Osteoblast (primary cell): ENCODE measurements at places on chromosomes 11 and 22. TPM values are rescaled to one million over a fixed set of nuclear protein-coding genes. Genes with fewer than 3 reads are reported as not detected.

GRCh38 chr22:26273011-26273675 lies 103.9 kb downstream of the SEZ6L start:
- DNase-seq: no peak

Gene EPS8L2
- total RNA-seq: 29.7 and 30.1 TPM in 2 replicates

- no peak for DNase-seq
Measured at GRCh38 chr11:133950874-133951326, 5.9 kb downstream of the IGSF9B start.

Gene ZBTB16
- under 0.01 TPM in 1 of 2 replicates, not detected in the other for total RNA-seq

Gene GALR3
- not detected in 2 replicates for total RNA-seq

DNA sequence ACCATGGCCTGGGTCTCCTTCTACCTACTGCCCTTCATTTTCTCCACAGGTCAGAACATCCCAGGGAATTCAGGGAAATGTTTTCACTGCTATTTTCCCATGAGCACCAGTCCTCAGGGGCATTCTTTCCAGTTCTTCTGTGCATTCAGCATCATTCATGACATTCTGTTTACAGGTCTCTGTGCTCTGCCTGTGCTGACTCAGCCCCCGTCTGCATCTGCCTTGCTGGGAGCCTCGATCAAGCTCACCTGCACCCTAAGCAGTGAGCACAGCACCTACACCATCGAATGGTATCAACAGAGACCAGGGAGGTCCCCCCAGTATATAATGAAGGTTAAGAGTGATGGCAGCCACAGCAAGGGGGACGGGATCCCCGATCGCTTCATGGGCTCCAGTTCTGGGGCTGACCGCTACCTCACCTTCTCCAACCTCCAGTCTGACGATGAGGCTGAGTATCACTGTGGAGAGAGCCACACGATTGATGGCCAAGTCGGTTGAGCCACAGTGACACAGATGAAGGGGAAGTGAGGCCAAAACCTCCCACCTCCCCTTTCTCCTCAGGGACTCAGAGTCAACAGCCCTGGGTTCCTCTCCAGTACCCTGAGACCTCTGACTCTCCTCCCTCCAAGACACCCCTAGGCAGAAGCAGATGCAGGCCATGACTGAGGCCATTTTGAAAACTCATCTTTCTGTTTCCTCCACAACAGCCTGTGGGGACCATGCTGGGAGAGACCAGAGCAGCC lies 15.9 kb upstream of the IGLL5 start:
- DNase-seq: peak; percentile 11

GRCh38 chr11:125274309-125274708 lies 109.8 kb downstream of the PKNOX2 start:
- DNase-seq: no peak
